ENCODE measurements at places on chromosomes 2 and 18. TPM values are rescaled to one million over a fixed set of nuclear protein-coding genes. Genes with fewer than 3 reads are reported as not detected.

The ELAC1 gene
- total RNA-seq = 5.6 TPM

The TMEM37 gene
- 2.9 TPM for total RNA-seq

The RAPGEF4 gene
- total RNA-seq = 11.0 TPM

The FLACC1 gene
- total RNA-seq = 1.4 TPM

The ELMOD3 gene
- 8.3 TPM for total RNA-seq

The SPHKAP gene
- total RNA-seq = not detected
